GM20000 (cell line): ENCODE measurements at places on chromosomes 6 and 20.
A peak's percentile ranks its signal among the peaks of the same experiment; 100 is the strongest.

GRCh38 chr20:39109933-39110818 is 148.0 kb downstream of the DHX35 start:
- DNase-seq = no peak

GRCh38 chr20:24487648-24488047 is 18.2 kb downstream of the SYNDIG1 start:
- DNase-seq = no peak

GRCh38 chr20:23160536-23161243 is 74.6 kb upstream of the CD93 start:
- no peak for DNase-seq

GRCh38 chr6:144886682-144887081 is 601.5 kb downstream of the UTRN start:
- DNase-seq = no peak

DNA sequence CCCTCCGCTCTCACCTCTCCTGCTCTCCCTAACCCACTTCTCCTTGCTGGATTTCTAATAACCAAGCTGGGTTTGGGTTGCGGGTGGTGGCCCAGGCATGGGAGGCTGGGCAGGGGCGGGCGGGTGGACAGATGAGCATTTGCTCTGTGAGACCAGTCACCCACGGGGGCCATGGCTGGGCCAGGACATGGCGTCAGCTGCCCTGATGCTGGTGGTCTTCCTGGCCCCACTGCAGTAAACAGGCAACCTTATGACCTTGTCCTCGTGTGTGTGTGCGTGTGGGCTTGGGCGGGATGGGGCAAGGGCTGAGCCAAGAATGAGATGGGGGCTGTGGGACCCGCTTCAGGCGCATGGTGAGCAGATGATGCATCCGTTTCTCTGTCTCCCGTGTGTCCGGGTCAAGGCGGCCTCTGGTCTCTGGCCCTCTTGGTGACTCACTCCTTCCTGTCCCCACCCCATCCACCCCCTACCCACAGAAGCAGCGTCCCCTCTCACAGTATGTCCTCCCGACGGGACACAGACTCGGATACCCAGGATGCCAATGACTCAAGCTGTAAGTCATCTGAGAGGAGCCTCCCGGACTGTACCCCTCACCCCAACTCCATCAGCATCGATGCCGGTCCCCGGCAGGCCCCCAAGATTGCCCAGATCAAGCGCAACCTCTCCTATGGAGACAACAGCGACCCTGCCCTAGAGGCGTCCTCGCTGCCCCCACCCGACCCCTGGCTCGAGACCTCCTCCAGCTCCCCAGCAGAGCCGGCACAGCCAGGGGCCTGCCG is 41.4 kb upstream of the MYL9 start:
- no peak for DNase-seq

GRCh38 chr20:25178563-25179438 is 16.7 kb upstream of the ENTPD6 start:
- DNase-seq = peak; percentile 64

GRCh38 chr6:116764629-116764960 is 924 bp downstream of the FAM162B start:
- DNase-seq = no peak

DNA sequence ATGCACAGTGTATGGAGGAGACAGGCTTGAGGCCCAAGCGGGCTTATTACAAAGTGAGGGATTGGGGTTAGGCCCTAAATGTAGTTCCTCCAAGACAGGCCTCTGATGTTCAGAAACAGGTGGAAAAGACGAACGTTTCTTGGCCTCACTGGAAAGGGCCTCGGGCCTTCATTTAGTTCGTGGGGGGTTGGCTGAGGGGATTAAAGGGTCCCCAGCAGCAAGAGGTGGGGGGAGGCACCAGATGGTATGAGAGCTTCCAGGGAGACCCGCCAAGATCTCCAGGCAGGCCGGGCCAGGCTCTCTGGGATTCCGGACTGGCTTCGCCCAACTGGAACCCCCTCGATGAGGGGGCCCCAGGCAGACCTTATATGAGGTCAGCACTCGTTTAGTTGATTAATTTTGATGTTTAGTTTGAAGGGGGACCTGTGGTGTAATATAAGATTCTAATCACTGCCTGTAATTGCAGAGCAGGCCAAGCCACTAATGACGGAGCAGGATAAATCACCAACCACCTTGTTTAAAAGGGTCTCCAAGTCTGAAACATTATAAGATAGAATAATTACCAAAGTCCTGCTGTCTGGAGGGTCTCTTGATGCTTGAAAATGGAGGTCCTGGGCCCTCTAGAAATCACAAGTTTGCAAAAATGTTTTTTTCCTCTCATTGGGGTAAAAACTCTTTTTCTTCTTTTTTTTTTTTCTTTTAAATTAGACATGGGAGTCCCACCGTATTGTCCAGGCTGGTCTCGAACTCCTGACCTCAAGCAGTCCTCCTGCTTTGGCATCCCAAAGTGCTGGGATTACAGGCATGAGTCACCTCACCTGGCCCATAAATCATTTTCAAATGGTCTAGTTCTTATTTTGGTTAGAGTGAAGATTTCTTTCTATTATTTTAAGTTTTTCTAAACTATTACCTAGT is 2.2 kb downstream of the HMGA1 start:
- peak; percentile 20 for DNase-seq

- peak; percentile 36 for DNase-seq
Measured at GRCh38 chr20:49267327-49267726, 10.5 kb downstream of the ZNFX1 start.

GRCh38 chr20:949717-950116 is 33.6 kb upstream of the ANGPT4 start:
- DNase-seq = no peak

DNA sequence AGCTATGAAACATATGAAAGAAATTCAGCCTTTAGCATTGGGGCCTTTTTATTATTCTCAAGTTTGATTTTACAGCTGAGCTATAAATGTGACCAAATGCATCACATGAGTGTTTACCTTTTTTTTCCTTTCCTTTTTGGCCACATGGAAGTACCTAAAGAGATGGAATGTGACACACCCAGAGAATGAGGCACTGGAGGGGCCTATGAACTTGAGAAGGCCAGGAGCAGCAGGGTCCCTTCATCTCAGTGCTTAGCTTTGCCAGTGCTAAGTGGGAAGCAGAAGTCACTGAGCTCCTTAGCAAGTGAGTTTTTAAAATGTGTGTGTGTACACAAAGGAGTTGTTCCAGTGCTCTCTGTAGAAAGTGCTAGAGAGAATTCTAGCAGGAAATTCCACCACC is 44.7 kb downstream of the RREB1 start:
- no peak for DNase-seq

- DNase-seq = no peak
Measured at GRCh38 chr6:41021832-41022231, 17.2 kb downstream of the UNC5CL start.

DNA sequence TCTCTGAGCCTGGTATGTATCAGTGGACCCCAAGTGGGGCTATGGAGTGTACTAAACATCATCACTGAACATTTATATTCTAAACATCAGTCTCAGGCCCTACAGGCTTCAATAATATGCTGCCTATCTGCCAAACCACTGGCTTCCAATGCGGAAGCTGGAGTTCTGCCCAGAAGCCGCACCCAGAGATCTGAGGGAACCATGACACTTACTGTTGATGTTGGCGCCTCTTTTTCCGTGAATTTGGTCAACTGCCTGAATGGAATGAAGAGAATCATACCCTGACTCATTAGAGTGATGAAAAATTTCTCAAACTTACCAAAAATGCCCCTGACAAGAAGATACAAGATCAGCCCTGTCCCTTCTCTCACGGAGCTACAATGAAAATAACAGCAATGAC is 66.2 kb downstream of the SLC22A23 start:
- DNase-seq = no peak

- DNase-seq = no peak
Measured at GRCh38 chr6:78947529-78947928, 80.2 kb downstream of the IRAK1BP1 start.

- no peak for DNase-seq
Measured at GRCh38 chr6:37081042-37081607, 75.7 kb downstream of the FGD2 start.

GRCh38 chr6:62974452-62974851 is 236.8 kb upstream of the FKBP1C start:
- no peak for DNase-seq

DNA sequence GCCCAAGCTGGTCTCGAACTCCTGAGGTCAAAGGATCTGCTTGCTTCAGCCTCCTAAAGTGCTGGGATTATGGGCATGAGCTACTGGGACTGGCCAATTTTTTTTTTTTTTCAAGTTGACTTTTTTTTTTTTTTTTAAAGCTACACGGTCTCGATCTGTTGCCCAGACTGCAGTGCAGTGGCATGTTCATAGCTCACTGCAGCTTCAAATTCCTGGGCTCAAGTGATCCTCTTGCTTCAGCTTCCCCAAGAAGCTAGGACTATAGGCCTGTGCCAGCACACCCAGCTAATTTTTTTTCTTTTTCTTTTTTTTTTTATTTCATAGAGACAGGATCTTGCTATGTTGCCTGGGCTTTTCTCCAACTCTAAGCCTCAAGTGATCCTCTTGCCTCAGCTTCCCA is 59.5 kb downstream of the NCOA3 start:
- no peak for DNase-seq

DNA sequence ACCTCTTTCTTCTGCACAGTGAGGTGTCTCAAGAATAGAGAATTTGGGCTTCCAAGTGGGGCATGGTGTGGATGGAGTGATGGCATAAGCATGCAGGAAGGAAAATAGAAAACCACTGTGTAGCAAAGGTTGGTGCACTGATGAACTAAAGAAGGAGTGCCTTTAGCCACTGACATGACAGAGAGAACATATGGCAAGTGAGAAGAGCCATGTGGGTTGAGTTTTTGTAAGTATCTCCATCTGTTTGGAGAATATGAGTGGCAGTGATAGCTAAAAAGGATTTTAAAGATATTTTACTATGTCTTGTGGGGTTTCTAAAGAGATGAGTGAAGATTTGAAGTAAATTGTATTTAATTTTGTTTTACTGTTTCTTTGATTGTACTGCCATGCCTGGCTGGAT is 160.5 kb upstream of the GRIK2 start:
- DNase-seq = no peak
